ENCODE measurements at places on chromosomes 7 and 10.

DNA sequence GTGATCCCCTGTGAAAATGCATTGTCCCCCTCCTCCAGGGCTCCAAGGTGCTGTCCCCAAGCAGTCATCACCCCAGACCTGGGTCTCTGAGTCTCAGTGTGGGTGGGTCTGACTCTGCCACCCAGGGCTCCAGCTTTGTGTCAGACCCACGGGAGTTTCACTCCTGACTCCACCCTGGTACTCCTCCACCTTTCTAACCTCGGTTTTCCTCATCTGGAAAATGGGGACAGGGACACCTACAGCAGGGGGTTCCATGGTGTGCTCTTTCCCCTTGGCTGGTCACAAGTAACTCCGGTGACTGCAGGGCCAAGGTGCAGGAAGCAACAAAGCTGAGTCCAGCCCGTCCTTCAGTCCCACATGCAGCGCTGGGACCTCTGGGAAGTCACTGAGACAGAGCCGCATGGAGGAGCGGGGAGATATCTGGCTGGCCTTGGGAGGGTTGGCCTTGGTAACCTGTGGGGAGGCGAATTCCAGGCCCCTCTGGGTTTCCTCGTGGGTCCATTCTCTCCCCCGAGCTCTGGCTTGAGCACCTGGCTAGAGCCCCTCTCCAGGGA lies 41.8 kb upstream of the RABGEF1 start:
- no peak for DNase-seq

DNA sequence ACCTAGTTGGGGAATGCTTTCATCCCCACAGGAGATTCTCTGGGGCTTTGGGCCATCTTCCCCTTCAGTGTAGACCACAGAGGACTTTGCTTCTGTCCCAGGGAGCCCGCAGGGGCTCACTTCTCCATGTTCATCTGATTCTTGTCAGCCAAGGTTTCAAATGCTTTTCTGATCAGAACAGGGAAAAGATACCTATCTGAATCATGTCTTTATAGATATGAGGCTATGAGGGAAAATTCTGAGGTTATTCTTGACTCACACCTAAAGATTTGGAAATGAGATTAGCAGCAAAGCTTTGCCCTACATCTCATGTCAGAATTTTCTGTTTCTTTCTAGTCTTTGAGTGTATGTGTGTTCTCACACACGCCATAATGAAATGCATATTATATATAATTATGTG lies 53.3 kb downstream of the FIGNL1 start:
- DNase-seq, result no peak

- no peak for DNase-seq
Measured at GRCh38 chr7:92631850-92632487, 41.8 kb upstream of the FAM133B start.

- no peak for DNase-seq
Measured at GRCh38 chr10:62869958-62870357, 53.8 kb upstream of the EGR2 start.

- no peak for DNase-seq
Measured at GRCh38 chr7:92653136-92653535, 62.9 kb upstream of the FAM133B start.
